Breast epithelium (tissue), 4 donors: ENCODE measurements at places on chromosomes 16 and 17. TPM values are rescaled to one million over a fixed set of nuclear protein-coding genes. Genes with fewer than 3 reads are reported as not detected.

DNA sequence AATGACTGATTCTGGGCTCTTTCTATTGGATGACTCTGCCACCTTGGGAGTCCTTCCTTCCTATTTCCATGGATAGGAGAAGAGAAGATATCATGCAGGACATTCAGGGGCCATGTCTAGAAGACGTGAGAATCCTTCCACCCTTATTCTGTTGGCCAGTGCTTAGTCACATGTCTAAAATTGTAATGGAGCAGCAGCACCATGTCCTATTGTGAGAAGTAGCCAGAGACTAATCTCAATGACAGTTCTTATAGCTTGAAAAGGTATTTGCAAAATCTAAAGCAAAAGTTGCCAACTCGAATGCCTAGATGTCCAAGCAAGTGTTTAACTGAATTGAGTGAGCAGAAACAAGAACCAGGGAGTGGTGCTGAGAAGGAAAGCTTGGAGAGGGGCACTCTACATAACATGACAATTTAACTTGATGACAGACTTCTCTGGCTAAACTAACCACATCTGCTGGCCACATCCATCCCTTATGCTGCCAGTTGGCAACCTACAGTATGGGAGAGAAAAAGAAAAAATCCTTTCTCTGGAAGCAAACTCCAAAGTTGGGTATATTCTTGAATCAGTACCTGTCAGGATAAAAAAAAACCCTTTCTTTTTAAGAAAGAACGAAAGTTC, 225.7 kb downstream of the CDH13 start:
- no peak overlapping the region for H3K27ac ChIP-seq

Gene CRYBA1
- not detected for total RNA-seq

DNA sequence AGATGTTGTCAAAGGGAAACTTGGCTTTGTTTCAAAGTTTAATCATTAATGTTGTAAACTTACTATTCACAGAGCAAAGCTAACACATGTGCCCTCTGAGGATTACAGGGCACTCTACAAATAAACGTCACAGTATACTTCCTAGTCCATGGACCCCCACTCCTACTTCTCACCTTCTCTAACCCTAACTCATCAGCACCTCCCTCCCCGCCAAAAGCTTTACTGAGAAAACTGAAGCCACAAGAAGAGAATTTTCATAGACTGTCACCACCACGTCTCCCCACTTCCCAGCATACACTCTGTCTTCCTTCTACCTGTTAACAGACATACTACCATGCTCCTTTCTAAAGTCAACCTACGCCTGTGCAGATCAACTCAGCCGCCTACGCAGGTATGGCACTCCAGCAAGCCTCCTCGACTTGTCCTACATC, 29.0 kb downstream of the HELZ start:
- no peaks in the 10 kb centered on the region for H3K36me3 ChIP-seq
- H3K4me3 ChIP-seq, result no peak overlapping the region
- no peaks in the 10 kb centered on the region for H3K27me3 ChIP-seq
- H3K27ac ChIP-seq, result no peak overlapping the region

DNA sequence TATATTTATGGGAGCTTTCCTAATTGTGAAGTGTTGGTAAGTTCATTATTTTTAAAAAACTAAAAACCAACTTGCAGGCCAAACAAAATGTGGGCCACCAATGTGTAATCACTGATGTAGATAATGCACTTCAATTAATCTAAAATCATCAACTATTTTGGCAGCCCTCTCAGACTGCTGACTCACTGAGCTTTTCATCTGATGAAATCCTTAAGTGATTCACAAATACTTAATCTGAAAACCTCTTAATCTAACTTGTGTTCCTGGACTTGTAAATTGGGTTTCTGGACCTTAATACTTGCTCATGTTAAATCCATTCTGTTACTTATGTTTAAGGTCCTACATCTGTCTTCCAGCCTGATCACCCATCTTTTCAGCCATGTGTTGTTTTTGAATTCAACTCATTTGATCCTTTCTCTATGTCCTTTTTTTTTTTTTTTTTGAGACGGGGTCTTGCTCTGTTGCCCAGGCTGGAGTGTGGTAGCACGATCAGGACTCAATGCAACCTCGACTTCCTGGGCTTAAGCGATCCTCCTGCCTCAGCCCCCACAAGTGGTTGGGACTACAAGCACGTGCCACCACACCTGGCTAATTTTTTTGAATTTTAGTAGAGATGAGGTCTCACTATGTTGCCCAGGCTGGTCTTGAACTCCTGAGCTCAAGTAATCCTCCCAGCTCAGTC, 39.0 kb downstream of the PRKCB start:
- H3K4me3 ChIP-seq, result no peak overlapping the region
- H3K4me1 ChIP-seq, result no peaks in the 10 kb centered on the region
- H3K36me3 ChIP-seq, result no peaks in the 10 kb centered on the region
- no peaks in the 10 kb centered on the region for H3K27me3 ChIP-seq
- no peak overlapping the region for H3K27ac ChIP-seq
- no peak for DNase-seq
